ENCODE measurements at places on chromosomes 1 and 21.

DNA sequence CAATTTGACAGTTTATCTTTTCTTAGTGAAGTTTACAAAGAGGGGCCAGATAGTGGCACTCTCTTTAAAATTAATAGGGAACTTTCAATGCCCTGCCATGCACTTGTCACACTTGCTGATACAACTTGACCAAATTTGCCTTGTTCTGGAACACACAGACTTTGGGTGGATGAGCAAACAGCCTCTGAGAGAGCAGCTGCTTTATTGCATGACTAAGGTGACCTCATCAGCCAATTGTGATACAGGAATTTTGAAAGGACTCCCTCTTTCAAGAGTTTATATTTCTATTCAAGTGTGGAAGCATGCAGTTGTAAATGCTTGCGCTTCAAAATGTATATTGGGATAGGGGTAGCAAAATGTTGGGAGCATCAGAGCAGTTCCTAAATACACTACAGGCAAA is 2.1 kb upstream of the RGS1 start:
- no peak for DNase-seq

- DNase-seq, result no peak
Observed at GRCh38 chr21:28427394-28428022, 565.2 kb downstream of the LTN1 start.

DNA sequence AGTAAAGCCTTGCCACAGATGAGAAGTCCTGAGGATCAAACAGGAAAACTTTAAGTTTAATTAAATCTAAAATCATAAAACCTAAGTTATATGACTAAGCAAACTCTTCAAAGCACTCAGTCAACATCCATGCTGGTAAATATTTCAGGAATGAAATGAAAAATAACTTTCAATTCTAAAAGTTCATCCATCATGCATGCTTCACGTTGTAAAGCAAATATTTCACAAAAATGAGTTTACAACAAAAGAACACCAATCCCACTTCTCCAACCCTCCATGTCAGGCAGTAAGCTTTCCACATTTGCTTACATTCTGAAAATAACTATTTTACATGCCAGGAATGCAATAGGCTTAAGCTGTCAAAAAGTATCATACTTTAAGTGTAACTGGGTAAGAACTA is 16.8 kb downstream of the APP start:
- DNase-seq, result no peak

- DNase-seq, result no peak
Observed at GRCh38 chr1:22443332-22443731, 8.3 kb upstream of the ZBTB40 start.

DNA sequence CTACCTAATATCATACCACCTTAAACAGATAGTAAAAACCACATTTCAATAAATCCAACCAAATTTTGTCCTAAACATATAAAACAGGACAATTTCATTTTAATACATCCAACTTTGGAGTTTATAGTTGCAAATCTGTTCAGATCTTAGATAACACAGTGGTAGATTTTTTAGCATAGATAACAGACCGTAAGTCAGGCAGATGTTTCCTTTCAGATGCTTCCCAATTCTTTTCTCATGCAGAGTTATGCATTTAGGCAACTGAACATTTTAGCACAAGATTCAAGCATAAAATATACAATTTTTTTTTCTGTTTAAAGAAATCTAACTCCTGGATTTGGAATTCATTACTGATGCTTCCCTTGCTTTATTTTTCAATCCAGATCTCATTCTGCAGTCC is 156.5 kb upstream of the ZNHIT6 start:
- DNase-seq, result no peak

GRCh38 chr1:118627435-118627834 is 360.7 kb downstream of the TBX15 start:
- DNase-seq, result no peak

GRCh38 chr1:83810144-83810543 is 188.8 kb downstream of the TTLL7 start:
- DNase-seq, result no peak

DNA sequence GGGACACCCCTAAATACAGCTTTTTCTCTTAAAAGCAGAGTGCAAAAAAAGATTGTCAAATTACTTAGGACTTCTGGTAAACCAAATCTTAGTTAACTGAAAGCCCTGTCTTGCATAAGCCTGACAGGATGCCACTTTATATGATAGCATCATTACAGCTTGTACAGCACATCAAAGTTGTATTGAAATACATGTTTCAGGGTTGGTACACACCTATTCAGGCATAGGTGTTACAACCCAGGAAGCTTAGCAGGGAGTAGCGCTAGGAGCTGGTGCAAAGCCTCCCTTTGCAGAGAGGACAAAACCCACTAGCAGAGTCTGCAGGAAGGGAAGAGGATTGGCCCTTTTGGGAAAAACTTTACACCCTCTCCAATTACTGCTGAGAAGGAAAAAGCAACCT is 258.9 kb upstream of the SGIP1 start:
- DNase-seq, result no peak

DNA sequence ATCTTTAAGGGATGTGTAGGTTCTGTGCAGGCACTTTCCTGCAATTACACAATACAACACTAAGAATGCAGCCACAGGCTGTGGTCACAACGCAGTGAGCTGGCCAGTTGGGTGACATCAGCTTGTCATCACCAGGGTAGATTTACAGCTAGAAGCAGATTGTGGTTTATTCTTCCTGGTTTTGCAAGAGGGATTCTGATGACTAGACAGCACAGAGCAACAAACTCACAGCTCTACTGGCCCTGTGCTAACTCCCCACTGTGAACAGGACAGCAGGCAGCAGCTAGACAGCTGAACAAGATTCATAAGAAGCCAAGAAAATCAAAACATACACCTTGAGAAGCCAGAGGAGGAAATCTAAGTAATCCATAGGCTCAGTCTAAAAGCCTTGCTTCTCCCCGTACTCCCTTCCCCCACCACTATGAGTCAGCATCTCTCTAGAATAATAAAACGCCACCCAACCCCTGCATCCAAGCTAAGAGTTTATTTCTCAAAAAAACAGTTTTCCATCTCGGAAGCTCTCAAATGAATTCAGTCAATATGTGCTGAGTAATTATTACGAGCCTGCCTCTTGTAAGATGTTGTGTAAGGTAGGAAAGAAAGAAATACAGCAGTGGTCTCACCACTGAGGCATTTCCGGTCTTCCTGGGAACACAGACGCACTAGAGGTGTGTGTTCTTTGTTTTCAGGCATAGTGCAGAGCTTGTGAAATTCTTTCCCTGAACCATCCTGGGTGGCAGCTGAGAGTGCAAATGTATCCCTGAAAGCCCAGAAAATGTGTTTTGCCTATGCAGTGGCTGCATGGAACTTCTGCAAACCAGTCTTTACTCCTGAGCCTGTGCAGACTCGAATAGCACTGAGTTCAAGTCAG is 162.8 kb downstream of the NTPCR start:
- DNase-seq, result peak; percentile 98

GRCh38 chr1:210565306-210565705 is 236.6 kb downstream of the HHAT start:
- no peak for DNase-seq

GRCh38 chr1:168422203-168422847 is 121.5 kb downstream of the XCL2 start:
- no peak for DNase-seq

- peak; percentile 5 for DNase-seq
Observed at GRCh38 chr1:96882096-96882495, 160.5 kb downstream of the PTBP2 start.

DNA sequence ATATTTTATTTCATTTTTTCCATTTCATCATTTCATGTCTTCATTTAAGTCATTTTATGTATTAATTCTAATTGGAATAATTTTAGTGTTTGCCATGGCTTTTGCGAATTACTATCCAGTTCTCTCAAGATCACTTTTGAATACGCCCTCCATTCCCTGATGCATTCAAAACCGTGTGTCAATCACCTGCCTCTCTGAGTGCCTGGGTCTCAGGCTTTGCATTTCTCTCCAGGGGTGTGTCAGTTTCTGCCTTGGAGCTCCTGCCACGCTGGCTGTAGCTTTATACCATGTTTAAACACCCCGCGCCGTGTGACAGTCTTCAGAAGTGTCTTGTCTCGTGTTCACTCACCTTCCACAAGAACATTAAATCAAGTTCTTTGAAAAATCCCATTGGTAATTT is 7.4 kb upstream of the DNMT3L start:
- no peak for DNase-seq

DNA sequence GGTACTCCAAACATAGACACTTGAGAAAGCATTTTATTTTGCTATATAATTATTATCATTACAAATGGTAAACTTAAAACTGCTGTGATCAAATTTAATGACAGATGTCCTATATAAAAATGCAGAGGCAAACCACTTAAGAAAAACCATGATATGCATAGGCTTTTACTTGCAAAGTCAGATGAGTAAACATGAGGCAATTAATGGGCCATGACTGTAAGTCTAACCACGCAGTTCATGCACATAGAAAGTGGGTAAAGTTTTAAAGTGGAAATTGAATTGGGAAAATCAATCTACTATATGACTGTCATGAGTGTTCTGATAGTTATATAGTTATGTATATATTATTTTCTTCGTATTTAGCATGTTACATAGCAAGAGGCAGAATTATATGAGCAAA is 219.2 kb downstream of the PTPRC start:
- no peak for DNase-seq

GRCh38 chr1:47423872-47424271 is 7.8 kb downstream of the FOXE3 start:
- no peak for DNase-seq

- DNase-seq, result no peak
Observed at GRCh38 chr21:42081931-42082381, 10.8 kb downstream of the UMODL1 start.

DNA sequence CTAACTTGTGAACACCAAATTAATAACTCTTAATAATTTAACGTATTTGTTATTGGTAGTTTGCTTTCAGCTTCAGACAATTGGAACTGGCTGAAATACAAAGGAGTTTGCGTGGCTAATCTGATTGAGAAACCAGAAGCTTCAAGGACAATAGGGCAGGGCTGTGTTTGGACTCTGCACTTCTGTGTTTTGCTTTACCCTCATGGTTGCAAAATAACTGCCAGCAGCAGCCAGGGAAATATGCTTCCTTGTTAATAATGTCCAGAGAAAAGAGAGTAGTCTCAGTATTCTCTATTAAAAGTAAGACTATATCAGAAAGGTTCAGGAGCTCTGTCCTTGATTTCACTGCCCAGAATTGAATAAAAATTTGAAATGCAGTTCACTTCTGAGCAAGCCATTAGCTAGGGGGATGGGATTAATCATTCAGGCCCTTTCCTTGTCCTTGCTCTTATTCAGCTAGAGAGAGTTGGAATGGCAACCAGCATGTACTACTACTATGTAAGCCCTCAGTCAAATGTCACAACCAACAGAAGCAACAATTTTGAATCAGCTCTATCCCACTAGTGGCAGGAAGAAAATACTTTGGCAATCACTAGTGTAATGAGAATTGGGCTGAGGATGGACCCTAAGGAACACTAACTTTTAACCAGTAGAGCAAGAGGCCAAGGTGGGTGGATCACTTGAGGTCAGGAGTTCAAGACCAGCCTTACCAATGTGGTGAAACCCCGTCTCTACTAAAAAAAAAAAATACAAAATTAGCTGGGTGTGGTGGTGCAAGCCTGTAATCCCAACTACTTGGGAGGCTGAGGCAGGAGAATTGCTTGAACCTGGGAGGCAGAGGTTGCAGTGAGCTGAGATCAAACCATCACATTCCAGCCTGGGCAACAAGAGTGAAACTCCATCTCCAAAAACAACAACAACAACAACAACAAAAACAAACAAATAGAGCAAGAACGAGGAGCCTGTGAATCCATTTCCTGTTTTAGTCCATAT is 76.8 kb downstream of the POU2F1 start:
- no peak for DNase-seq

GRCh38 chr1:41833519-41834000 is 85.2 kb downstream of the HIVEP3 start:
- no peak for DNase-seq

- no peak for DNase-seq
Observed at GRCh38 chr21:38267991-38268863, 11.4 kb downstream of the KCNJ15 start.

DNA sequence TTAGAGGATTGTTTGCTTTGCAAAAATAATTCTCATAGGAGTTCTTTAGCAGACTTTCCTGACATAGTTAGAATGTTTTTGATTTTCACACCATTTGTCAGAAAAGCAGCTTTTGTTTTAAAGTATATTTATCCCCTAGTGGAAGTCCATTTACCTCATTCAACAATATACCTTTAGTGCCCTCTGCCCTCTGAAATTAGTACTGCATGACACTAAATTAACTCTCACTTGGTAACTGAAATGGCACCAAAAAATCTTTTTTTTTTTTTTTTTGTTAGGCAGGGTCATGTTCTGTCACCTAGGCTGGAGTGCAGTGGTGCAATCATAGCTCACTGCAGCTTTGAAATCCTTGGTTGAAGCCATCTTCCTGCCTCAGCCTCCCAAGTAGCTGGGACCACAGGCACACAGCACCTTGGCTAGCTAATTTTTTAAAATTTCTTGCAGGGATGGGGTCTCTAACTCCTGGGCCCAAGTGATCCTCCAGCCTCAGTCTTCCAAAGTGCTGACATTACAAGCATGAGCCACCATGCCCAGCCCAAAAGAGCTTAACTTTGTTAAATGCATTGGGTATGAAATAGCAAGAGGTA is 13.6 kb downstream of the LRRC42 start:
- no peak for DNase-seq

DNA sequence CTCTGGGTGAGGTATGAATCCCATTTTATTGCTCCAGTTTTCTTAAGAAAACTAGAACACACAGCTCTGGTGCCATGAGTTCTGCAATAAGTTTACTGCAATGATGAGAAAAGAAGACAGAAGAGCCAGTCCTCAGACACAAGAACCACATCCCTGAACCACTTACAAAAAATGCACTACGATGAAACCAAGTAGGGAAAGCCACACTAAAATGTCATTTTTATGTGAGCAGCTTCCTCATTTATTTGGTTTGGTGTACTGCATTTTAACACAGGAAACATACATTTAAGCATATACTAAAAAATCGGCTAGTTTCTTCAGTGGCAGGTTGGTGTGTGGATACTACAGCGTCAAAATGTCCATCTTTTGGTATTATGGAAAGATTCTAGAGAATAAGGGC is 95.9 kb downstream of the PTPN14 start:
- no peak for DNase-seq

All from Caki2 (cell line).